Skeletal muscle cell (primary cell): ENCODE measurements at places on chromosomes 12 and 14.

GRCh38 chr12:63985456-63985855 is 141.0 kb downstream of the SRGAP1 start:
- DNase-seq, result no peak

DNA sequence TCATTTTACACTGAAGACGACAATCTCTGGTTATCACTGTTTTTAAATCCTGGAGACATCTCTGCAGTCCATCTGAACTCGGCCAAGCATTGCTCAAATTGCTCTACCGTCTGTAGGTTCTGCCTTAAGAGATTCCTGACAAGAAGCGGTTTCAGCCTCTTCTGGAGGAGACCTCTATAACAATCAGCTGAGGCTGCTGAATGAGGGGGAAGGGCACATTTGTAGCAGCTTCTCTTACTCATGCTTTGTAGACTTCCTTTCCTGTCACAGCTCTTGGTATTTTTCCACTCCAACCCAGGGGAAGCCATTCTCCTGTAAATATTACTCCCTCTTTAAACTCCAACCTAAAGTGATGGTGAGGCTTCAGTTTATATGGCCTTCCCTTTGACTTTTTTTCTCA is 3.0 kb downstream of the ARG2 start:
- DNase-seq, result peak; percentile 53

- no peak for DNase-seq
These were observed 303.3 kb downstream of the MED13L start for GRCh38 chr12:115973968-115974724.

DNA sequence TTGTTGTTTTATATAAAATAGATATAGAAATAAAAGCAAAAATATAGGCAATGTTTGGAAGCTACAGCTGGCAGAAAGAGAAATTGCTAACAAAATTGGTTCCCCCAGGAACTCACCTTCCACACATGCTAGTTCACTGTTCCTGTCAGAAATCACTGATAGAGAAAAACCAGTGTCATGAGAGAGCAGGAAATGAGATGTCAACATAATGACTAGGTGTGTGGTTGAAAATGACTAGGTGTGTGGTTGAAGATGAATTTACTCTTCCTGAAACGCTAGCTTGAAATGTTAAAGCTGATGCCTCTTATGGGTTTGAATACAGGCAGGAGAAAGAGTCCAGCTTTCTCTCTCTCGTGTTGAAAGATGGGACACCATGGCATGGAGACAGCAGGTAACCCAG is 216.3 kb downstream of the C12orf42 start:
- no peak for DNase-seq

DNA sequence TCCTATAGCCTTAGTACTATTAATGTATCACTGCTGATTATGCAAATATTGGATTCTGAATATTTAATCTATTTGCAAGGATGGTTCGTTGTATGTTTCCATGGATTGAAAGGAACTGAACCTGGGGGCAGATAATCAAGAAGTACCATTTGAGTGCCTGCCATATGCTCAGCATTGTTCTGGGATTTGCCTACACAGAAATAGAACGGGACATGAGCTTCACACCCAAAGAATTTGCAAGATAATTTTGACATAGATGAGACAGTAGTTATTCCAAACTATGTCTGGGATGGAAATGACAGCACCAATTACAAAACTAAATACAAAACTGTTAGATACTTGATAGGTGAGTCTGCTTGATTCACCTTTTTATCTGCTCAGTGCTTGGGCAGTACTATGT is 132.7 kb upstream of the NPAS3 start:
- DNase-seq, result no peak

DNA sequence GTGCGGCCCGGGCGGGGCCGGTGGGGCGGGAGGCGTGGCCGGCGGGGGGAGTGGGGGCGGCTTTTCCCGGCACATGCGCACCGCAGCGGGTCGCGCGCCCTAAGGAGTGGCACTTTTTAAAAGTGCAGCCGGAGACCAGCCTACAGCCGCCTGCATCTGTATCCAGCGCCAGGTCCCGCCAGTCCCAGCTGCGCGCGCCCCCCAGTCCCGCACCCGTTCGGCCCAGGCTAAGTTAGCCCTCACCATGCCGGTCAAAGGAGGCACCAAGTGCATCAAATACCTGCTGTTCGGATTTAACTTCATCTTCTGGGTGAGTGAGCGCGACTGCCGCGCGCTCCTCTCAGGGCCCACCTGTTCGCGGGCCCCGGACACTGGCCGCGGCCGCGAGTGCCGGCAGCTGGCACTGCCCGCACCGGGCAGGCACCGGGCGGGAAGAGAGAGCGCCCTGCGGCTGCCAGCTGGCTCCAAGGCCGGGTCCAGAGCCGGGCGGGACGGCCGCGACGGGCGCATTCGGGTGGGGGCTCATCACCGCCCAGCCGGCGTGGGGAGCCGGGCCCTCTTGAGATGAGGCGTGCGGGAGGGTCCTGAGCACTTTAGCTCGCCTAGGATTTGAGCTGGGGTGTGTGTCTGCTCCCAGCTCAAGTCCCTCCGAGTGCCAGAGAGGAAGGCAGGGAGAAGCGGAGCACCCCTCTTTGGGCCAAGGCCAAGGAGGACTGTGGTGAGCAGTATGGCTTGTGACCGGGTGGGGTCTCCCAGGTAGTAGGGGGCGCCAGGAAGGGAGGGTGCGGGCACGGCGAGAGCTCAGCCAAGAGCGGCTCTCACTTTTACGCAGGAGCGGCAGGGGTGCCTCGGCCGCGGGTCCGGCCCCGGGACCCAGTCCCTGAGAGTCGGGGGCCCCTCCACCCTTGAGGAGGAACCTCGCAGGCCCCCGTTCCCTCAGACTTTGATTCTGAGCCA is at the start of gene CD9:
Gene CD9, plus strand, starts transcription at position 145 of the 957 bp plus-strand sequence. Its CDS starts 100 bp downstream, at position 245.
- DNase-seq, result no peak

GRCh38 chr12:107593713-107594381 is 91.8 kb upstream of the PWP1 start:
- DNase-seq, result no peak

DNA sequence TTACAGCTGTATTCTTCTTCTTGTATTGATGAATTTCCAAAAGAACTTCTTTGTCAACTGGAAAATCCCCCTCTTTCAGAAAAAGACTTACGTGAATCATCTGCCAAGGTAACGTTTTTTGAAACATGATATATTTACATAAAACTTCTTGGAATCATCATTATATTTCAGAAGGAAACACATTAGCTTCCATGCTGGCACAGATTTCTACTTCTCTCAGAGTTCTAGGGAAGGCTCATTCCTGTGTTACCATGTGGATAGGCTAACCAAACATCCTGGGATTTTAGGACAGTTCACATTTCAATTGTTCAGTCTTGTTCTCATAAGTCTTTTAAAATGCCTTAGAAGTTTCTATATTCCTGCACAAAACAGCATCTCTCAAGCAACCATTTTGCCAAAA is 120.3 kb upstream of the NEDD1 start:
- no peak for DNase-seq

DNA sequence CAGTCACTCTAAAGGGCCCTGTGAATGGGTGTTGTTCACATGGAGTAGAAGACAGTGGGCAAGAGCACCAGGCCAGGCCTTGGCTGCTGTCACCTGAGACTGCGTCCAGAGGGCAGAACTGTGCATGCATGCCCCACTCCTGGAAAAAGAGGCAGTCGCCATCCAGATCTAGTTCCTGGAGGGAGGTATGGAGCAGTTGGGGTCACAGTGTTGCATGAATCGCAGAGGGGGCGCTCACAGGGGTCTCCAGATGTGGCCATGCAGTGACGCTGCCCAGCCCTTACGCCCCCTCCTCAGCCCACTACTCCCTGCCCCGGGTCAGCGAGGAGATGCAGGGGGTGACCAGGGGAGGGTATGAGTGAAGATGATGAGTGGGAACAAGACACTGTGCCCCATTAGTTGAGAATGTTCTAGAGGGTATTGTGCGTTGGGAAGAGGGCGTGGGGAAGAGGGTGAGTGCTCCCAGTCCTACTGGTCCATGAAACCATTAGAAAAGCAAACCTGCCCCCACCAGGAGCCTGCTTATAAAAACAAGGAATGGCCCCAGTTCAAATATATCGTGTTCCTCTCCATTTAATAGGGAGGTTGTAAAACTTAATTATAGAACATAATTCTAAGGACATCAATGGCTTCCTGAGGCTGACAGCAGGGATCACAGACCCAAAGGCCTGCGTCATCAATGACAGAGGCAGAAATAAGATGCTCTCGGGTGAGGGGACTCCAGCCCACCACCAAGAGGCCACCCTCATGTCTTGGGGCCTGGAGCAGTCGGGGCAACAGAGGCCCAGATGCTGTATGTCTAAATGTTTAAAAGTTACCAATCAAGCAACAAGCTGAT is 32.2 kb upstream of the BCL7A start:
- DNase-seq, result no peak

DNA sequence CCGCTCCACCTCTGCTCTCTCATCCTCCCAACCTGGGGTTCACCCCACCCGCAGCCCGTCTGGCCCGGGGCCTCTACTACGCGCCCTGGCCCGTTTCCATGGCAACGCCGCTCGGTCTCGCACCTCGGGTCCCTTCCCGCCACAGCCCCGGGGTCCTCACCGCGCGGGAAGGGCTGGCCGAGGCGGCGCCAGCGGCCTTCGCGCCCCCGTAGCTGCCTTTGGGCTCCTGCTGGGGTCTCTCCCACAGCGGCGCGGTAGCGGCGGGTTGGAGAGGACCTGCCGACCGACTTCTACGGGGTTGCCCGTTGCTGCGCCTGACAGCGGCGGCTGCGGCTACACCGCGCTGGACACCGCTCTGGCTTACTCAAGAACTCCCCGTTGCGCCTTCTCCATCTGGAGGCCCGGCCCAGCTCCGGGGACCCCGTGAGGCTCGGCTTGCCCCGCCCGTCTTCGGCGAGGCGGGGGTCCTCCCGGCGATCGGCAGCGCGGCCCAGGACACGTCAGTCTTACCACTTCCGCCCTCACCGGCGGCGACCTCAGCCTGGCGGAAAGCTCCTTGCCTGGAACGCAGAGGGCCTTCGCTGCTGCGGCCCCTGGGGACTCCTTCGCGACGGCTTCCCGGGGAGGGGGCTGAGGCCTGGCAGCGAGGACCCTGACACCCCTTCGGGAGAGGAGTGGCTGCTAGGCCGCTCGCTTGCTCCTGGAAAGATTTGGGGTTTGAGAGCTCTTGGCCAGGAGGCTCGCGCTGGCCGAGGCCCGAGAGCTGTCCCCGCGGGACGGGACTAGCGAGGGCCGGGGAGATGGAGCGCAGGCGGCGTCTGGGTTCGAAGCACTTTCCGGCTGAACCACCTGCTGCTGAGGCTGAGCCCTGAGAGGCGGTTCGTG is at the start of gene TM9SF1:
Gene TM9SF1, minus strand, starts transcription at position 256 of the 885 bp plus-strand sequence. CDS start 422 bp downstream, outside the sequence.
- peak; percentile 68 for DNase-seq
